ENCODE measurements at places on chromosomes 7 and 10.
A peak's percentile ranks its signal among the peaks of the same experiment; 100 is the strongest.

GRCh38 chr10:125156196-125156595, 4.2 kb downstream of the CTBP2 start:
- H3K27me3 ChIP-seq = peaks cover 69% of the 10 kb centered on the region
- no peak overlapping the region for H3K4me3 ChIP-seq
- H3K4me1 ChIP-seq = peaks cover 6% of the 10 kb centered on the region
- no peak for DNase-seq
- no peak overlapping the region for H3K27ac ChIP-seq

DNA sequence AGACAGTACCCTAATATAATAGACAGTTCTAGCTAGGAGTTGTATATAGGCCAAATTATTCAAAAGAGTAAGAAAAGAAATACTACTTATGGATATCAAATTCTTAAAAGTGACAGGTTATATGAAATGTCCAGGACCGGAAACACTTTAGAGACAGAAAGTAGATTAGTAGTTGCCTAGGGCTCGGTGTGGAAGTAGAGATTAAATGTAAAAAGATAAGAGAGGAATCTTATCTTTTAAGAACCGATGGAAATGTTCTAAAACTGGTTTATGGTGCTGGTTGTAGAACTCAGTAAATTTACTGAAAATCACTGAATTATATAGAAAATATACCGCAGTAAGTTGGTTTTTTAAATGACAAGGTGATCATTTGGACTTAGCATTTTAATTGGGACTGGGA, 147.5 kb upstream of the ASAH2 start:
- H3K27ac ChIP-seq = no peak overlapping the region
- H3K36me3 ChIP-seq = no peaks in the 10 kb centered on the region
- peaks cover 50% of the 10 kb centered on the region for H3K4me1 ChIP-seq
- DNase-seq = no peak

DNA sequence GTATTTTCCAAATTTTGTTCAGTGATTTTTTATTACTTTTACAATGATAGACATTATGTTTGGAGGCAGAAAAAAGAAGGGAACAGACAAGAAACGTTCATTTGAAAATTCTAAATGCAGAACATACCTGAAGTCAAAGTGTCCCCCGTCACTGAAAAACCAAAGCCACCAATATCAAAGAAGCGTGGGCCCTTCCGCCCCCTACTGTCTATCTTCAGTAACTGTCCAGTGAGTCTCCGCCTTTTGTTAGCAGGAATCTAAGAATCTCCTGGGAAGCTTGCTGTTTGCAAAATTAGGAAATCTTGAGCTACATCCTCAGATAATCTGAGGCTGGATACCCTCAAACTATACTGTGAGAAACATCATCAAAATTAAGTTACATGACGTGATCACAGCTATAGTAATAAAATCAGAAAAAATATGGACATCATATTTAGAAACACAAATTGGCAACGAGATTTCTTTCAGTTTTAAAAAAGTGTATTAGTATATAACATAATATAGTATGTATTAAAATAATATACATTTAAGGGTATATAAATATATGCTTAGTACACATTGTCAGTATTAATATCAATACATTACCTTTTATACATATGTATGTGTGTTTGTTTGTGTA, 169.3 kb upstream of the AKR1E2 start:
- H3K27ac ChIP-seq = no peak overlapping the region
- DNase-seq = peak; percentile 44
- H3K36me3 ChIP-seq = no peaks in the 10 kb centered on the region
- H3K4me1 ChIP-seq = peaks cover 21% of the 10 kb centered on the region

GRCh38 chr7:110943701-110944345, 147.1 kb upstream of the LRRN3 start:
- H3K27ac ChIP-seq = no peak overlapping the region
- no peak for DNase-seq
- no peaks in the 10 kb centered on the region for H3K27me3 ChIP-seq
- H3K4me3 ChIP-seq = no peak overlapping the region
- peaks cover 9% of the 10 kb centered on the region for H3K4me1 ChIP-seq

GRCh38 chr7:36372156-36372555, 17.5 kb upstream of the ANLN start:
- H3K27ac ChIP-seq = no peak overlapping the region
- no peaks in the 10 kb centered on the region for H3K36me3 ChIP-seq
- no peaks in the 10 kb centered on the region for H3K27me3 ChIP-seq
- peaks cover 14% of the 10 kb centered on the region for H3K4me1 ChIP-seq
- DNase-seq = no peak
- no peak overlapping the region for H3K4me3 ChIP-seq

GRCh38 chr7:156156734-156157408, 344.6 kb upstream of the SHH start:
- no peak overlapping the region for H3K27ac ChIP-seq
- H3K36me3 ChIP-seq = no peaks in the 10 kb centered on the region
- H3K4me1 ChIP-seq = no peaks in the 10 kb centered on the region
- DNase-seq = peak; percentile 20

DNA sequence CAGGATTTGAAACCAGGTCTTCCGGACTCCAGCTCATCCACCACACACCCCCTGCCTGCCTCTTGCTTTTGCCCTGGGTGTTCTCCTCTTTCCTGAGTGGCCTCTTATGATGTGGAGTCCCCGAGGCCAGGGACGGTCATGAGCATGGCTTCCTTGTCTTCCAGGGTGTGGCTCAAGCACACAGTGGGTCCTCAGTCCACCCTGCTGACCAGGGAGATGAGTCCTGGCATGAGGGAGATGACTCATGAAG, 32.8 kb downstream of the DNAJB12 start:
- no peak overlapping the region for H3K4me3 ChIP-seq
- no peak for DNase-seq
- no peaks in the 10 kb centered on the region for H3K36me3 ChIP-seq
- H3K4me1 ChIP-seq = peaks cover 87% of the 10 kb centered on the region

- no peak overlapping the region for H3K27ac ChIP-seq
- no peaks in the 10 kb centered on the region for H3K36me3 ChIP-seq
- DNase-seq = no peak
- H3K27me3 ChIP-seq = no peaks in the 10 kb centered on the region
- H3K4me1 ChIP-seq = no peaks in the 10 kb centered on the region
These were observed 134.4 kb upstream of the AGK start for GRCh38 chr7:141416650-141417270.

DNA sequence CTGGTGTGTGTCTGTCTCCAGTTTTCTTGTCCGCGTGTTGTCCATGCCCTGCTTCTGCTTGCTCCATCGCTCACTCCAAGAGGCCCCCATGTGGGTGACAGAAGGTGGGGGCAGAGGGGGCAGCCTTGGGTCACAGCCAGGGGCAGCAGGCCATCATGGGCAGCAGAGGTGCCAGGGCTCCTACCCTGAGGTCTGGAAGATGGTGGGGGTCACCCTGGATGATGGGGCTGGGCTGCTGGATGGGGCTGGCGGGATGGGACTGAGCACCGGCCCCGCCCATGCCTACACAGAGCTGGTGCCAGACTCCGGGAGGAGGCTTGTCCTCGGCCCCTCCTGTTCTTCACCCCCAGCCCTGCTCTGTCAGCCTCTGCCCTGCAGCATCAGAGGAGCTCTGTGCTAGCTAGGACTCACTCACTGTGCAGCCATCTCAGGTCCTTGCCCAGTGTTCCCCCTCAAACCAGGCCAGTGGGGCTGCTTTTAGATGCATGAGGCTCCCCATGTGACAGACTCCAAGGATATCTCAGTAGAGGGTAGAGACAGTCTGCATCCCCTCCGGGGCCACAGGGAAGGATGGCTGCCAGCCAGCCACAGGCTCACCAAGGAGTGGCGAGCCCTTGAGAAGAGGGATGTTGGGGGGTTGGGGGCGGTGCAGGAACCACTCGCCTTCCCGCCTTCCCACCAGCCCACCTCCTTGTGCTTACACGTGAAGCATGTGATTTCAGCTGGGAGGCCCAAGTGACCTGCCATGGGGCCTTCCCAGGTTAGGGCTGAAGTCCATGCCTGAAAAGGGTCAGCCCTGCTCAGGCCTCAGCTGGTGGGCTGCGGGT, 35.5 kb upstream of the PPIF start:
- no peak for DNase-seq
- H3K4me1 ChIP-seq = peaks cover 5% of the 10 kb centered on the region
- no peaks in the 10 kb centered on the region for H3K27me3 ChIP-seq
- H3K4me3 ChIP-seq = no peak overlapping the region

- no peak overlapping the region for H3K4me3 ChIP-seq
- H3K27me3 ChIP-seq = peaks cover 82% of the 10 kb centered on the region
- peak; percentile 18 for DNase-seq
- H3K27ac ChIP-seq = no peak overlapping the region
These were observed 74.0 kb upstream of the EN2 start for GRCh38 chr7:155383756-155384491.

DNA sequence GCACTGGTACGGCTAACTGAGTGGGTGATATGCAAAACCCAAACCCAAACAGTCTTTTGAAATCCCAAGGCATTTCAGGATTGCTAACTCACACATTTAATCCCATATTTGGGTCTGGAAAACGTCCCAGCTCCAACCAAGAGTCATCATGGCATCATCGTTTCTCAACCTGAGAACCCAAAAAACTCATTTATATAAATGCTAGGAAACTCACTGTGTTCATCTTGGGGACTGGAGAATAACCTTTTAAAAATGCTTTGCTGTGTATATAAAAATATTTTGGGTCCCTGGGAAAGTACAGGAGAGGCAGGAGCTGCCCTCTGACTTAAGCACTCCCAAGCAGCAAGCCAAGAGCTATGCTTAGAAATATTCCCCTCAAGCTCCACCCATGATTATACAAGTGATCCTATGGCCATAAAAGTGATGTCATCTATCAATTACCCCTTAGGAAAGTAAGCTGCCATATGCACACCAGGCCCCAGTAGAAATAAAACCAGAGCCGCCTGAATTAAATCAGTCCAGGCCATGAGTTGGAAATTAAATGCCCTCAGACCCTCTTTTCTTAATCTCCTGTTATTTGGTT, 352.1 kb downstream of the FRMD4A start:
- no peak overlapping the region for H3K27ac ChIP-seq
- no peaks in the 10 kb centered on the region for H3K4me1 ChIP-seq
- no peaks in the 10 kb centered on the region for H3K36me3 ChIP-seq
- no peaks in the 10 kb centered on the region for H3K27me3 ChIP-seq
- H3K4me3 ChIP-seq = no peak overlapping the region

DNA sequence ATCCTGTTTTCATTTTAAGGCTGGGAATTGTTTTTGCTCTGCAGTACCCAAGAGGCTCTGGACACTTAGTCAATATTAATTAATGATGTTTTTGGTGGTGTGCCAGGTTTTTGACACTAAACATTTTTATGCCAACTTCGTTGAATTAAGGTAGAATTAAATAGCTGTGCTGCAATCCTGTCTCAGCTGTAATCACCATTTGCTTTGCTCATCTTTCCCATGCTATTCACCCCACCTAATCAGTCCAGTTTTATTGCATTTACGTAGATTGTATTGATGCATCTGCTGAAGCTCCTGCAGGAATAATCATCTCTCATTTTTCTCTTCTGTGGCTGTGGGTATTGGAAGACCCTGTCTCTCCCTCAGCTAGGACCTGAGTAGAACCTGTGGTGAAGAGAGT, 52.6 kb upstream of the TRUB1 start:
- H3K4me1 ChIP-seq = no peaks in the 10 kb centered on the region
- H3K27ac ChIP-seq = no peak overlapping the region
- H3K36me3 ChIP-seq = no peaks in the 10 kb centered on the region
- DNase-seq = no peak
- no peak overlapping the region for H3K4me3 ChIP-seq

DNA sequence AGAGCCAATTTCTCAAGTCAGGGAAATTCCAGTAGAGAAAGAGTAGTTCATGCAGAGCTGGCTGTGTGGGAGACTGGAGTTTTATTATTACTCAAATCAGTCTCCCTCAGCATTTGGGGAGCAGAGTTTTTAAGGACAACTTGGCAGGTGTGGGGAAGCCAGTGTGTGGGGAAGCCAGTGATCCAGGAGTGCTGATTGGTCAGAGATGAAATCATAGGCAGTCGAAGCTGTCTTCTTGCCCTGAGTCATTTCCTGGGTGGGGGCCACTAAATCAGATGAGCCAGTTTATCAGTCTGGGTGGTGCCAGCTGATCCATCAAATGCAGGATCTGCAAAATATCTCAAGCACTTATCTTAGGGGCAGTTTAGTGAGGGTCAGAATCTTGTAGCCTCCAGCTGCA, 194.6 kb upstream of the NRG3 start:
- no peak overlapping the region for H3K27ac ChIP-seq
- no peak for DNase-seq
- H3K4me1 ChIP-seq = no peaks in the 10 kb centered on the region

DNA sequence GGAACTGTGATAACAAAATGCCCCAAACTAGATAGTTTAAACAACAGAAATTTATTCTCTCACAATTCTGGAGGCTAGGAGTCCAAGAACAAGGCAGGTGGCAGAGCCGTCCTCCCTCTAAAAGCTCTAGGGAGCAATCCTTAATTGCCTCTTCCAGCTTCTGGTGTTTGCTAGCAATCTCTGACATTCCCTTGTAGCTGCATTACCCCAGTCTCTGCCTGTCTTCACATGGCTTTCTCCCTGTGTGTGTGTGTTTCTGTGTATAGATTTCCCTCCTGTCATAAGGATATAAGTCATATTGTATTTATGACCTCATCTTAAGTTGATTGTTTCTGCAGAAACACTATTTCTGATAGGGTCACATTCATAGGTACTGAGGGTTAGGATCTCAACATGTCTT, 177.5 kb downstream of the WNT2 start:
- H3K36me3 ChIP-seq = no peaks in the 10 kb centered on the region
- no peak overlapping the region for H3K4me3 ChIP-seq
- H3K27ac ChIP-seq = no peak overlapping the region
- H3K4me1 ChIP-seq = peaks cover 9% of the 10 kb centered on the region
- DNase-seq = no peak

DNA sequence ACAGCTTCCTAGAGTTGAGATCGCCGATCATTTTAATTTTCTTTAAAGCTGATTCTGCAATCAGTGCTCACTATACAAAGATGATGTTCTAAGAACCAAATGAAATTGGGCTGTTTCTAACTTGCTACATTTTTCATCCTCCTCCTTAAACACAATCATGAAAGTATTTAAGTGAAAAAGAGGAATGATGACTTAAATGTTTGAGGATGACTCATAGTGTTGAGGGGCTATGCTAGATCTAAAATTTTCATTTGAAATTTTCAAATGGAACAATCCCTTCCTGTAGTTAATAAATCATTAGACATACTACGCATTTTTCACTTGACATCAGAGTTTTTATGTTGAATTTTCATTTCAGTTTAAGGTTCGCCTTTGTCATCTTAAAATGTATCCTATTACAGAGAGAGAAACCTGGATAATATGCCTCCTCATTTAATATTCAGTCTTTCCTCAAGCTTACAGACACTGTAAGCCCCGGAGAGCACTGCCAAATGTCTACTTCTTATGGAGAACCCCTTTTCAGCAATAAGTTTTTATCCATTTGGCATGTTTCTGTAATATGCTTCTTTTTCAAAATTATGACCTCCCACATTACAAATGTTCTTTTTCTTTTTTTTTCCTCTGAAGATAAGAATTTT, 499.6 kb downstream of the MAGI2 start:
- H3K27ac ChIP-seq = no peak overlapping the region
- no peak overlapping the region for H3K4me3 ChIP-seq
- no peaks in the 10 kb centered on the region for H3K36me3 ChIP-seq
- H3K4me1 ChIP-seq = no peaks in the 10 kb centered on the region
- no peaks in the 10 kb centered on the region for H3K27me3 ChIP-seq
- no peak for DNase-seq

GRCh38 chr7:87212498-87212897, 7.0 kb downstream of the TMEM243 start:
- H3K27ac ChIP-seq = no peak overlapping the region
- H3K27me3 ChIP-seq = no peaks in the 10 kb centered on the region
- no peak for DNase-seq
- H3K36me3 ChIP-seq = peaks cover 9% of the 10 kb centered on the region
